ENCODE measurements at places on chromosomes 13 and 19.

GRCh38 chr13:106383791-106384190 is 151.7 kb downstream of the EFNB2 start:
- no peak for DNase-seq

- no peak for DNase-seq
Measured at GRCh38 chr19:9009431-9009830, 778 bp downstream of the MUC16 start.

- DNase-seq, result no peak
Measured at GRCh38 chr13:25064396-25064795, 31.5 kb upstream of the PABPC3 start.

GRCh38 chr13:43030548-43030947 is 7.2 kb downstream of the DNAJC15 start:
- no peak for DNase-seq

DNA sequence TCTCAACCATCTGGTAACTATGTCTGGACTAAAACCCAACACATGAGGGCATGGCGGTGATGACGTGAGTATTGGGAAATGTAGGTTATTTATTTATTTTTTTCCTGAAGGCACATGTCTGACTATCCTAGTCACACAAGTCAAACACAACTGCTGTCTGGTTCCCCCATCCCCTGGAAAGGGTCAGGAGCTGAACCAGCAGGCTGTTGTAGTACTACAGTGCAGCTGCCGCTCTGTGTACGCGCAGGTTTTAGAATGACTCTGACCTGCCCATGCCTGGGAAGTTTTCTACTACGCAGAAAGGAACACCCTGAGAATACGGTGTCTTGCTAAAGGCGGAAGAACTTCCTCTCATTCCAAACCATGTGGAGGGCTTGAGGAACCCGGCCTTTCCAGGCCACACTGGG is 1.2 kb downstream of the SLC7A1 start:
- DNase-seq, result no peak

DNA sequence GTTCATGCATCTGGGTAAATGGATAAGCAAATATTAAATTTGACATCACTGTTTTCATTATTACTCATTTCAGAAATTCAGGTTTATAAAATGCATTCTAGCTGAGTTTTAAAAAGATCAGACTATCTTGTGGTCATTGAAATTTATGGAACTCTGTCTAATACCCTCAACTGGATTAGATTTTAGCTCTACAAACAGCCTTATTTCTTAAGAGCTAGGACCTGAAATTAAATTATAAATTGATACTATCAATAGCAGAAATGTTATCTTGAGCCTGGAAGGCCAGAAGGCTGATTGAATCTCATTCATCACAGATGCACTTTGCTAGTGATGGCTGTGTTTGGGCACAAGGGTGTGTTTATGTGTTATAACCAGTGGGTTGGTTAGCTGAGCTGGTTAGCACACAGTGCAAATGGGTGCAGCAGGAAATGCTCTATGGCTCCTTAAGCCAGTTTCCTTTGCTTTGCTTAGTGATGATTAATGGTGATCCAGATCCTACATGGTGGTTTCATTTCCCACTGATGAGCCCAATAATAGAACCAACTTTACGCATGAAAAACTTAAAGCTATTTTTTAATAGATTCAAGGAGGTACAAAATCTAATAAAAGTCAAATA is 310.8 kb upstream of the KLF12 start:
- no peak for DNase-seq

DNA sequence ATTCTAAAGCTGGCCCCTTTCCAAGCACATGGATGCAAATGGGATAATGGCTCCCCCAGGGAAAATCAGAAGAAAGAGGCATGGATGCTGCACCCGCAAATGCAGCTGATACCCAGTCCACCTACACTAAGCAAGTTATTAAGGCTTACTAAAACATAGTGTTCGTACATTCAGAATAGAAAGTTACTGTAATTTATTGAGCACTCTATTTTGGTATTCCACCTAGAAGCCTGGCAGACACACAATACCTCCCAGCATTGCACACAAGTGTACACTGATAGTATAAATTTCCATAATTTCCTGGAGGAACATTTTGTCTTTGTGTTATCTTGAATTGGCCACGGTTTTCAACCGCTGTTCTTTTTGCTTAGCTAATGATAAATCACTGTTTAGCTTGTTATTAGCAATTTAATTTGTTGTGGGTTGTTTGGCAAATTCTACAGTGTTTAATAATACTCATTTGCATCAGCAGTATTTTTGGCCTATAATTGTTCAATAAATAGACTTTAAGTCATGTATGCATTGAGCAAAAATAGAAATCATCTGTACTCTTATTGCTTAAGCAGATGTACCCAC is 94.5 kb upstream of the MRI1 start:
- DNase-seq, result no peak

- DNase-seq, result no peak
Measured at GRCh38 chr19:11639245-11639601, 41.9 kb downstream of the ZNF627 start.

- DNase-seq, result no peak
Measured at GRCh38 chr13:100589178-100589725, 663 bp upstream of the GGACT start.

- no peak for DNase-seq
Measured at GRCh38 chr13:112150352-112150751, 83.4 kb downstream of the SOX1 start.

DNA sequence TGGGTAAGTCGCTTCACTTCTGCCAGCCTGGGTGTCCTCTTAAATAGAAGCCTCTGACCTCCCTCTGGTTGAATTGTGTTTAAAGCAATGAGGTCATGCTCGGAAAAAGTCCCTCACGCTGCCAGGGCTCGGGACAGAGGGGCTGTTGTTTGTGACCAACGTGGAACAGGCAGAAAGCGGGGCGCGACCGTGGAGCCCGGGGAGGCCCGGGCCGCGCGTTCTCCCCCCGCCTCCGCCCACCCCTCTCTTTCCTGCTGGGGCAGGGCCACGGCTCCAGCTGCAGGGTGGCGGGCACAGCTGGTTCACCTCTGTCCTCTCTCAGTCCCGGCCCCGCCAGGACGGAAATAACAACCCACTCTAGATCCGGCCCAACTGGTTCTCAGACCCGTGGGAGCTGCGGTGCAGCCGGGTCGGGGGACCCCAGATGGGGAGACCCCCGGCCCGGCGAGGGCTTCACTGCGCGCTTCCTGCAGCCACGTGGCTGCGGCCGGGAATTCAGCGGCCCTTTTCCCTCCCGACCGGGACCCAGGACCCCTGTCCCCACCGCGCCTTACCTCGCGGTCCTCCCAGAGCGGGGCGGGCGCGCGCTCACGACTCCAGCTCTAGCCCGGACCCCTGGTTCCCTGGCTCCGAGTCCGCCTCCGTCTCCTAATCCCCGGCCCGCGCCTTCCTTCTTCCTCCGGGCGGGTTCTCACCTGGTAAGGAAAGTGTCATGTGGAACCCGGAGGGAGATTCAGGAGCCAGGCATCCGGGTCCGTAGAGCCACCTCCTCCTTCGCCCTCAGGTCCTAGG is 1.9 kb downstream of the CDC42EP5 start:
- no peak for DNase-seq

- DNase-seq, result no peak
Measured at GRCh38 chr13:22017226-22017625, 346.4 kb downstream of the FGF9 start.

GRCh38 chr19:38739440-38740256 is 4.6 kb downstream of the CAPN12 start:
- no peak for DNase-seq

DNA sequence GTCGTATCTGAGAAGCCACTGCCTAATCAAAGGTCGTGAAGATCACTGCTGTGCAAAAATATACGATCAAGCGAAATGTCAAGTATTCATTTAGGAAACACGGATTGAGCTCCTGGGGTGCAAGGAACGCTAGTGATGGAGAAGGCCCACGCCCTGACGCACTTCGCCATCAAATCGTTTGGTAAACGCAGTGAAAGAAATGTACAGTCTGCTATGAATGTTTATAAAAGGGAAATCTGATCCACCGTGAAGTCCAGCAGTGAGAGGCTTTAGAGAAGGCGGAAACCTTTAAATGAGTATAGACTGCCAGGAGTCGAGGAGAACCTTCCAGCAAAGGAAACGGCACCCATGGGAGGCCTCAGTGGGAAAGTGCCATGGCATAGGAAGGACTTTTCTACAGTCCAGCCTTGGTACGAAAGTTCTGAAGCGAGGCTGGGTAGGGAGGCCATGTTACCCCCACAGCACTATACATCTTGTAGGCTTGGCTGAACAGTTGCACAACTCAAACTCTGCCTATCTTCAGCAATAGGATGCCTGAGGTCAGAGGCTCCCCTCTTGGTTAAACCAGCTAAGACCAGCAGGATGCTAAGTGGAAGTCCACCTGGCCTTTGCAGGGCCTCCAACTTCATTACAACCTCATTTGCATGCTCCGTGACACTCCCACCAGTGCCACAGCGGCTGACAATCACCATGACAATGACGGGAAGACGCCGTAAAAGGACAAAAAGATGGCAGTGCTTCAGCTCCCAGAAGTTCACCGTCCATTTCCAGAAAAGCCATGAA is 20.4 kb downstream of the PCID2 start:
- DNase-seq, result no peak

DNA sequence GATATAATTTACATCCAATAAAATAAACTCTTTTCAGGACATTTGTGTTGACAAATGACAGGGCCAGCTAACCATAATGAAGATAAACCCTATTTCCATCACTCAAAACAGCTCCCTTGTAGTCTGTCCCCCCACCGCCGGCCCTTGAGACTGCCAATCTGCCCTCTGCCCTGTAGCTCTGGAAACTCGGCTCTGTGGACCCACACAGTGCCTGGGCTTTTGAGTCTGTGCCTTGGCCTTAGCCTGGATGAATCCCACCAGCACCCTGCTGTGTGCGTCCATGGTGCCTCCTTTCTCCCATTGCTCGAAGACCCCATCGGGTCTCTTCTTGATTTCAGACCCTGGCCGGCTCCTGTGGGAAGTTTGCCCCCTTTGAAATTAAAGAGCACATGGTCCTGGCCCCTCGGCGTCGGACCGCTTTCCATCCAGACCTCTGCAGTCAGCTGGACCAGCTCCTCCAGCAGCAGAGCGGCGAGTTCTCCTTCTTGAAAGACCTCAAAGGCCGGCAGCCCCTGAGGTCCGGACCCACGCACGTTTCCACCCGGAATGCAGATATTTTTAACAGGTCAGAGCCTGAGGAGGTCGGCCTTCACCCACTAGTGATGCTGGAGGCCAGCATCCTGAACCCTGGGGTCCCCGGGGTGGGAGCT is 26.0 kb downstream of the CHAF1A start:
- no peak for DNase-seq

DNA sequence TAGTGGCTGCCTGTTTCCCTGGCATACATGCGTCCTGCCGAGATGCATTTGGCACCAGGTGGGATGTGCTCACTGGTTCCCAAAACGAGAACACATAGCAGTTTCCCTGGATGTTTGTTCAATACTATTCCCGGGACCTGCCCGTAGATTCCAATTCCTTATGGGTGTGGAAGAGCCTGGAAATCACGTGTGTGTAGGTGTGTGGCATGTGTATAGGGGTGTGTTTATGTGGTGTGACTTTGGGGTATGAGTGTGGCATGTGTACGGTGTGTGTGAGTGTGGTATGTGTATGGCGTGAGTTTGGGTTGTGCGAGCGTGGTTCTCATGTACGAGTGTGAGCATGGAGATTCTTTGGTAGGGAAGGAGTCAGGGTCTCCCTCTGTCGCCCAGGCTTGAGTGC is 2.9 kb upstream of the F7 start:
- no peak for DNase-seq

GRCh38 chr13:81986308-81986707 is 1645.4 kb upstream of the SPRY2 start:
- DNase-seq, result no peak
